D341Med (cell line): ENCODE measurements at places on chromosomes 12 and 14.

DNA sequence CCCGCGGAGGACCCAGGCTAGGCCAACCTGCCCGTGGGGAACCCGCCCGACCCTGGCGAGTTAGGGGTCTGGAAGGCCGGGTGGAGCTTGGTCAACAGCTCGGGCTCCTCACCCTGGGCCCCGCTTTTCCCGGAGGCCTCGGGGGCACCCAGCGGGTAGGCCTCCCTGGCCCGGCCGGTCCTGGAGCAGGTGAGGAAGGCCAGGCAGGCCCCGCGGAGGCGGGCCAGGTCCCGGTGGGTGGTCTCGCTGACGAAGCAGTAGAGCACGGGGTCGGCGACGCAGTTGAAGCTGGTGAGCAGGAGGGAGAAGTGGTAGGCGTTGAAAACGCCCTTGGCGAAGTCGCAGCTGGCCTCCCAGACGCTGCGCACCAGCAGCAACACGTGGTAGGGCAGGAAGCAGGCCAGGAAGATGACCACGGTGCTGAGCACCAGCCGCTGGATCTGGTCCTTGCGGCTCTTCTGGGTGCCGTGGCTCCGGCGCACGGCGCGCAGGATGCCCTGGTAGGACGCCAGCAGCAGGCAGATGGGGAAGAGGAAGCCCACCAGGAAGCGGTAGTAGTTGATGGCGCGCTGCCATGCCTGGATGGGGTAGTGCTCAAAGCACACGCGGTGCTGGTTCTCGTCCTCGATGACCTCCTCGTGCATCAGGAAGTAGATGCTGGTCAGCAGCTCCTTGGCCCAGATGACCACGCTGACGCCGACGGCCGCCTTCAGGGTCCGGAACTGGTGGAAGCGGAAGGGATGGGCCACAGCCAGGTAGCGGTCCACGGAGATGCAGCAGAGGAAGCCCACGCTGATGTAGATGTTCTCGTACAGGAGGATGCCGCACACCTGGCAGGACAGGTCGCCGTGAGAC is 10.3 kb downstream of the GPR68 start:
- DNase-seq = no peak

- peak; percentile 54 for DNase-seq
These were observed 40.2 kb downstream of the GRIP1 start for GRCh38 chr12:66638666-66639065.

DNA sequence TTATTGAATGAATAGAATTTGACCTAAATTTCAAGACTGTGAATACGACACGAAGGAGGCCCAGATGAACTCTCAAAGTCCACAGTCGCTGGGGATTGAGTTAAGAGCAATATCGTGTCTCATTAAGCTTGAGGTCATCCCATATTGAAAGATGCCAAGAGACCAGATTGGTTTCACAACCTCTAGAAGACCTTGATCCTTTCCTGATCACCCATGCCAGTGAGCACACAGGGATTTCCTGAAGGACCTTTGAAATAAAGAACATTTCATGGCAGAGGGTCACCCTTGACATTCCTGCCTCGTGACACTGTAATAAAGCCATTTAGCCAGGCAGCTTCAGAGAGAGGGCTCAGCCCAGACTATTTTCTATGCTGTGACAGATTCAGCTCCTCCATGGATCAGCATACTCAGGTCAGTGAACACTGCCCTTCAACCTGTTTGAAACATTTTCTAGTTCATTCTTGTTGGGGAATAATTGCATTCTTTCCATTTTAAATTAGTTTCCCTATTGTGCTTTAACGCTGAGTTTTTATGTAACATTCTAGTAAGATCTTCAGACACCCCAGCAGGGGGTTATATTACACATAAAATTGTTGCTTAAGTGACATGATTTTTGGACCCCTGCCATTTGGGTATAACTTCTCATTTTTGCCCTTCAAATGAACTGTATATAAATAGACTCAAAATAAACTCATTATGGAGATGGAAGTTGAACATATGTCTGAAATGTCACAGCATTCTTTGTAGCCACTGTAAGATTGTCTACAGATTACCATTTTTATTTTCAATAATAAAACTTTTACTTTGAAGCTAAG is 213.2 kb downstream of the C12orf50 start:
- DNase-seq = no peak

- DNase-seq = no peak
These were observed 58.8 kb downstream of the TTC7B start for GRCh38 chr14:90757452-90757851.

DNA sequence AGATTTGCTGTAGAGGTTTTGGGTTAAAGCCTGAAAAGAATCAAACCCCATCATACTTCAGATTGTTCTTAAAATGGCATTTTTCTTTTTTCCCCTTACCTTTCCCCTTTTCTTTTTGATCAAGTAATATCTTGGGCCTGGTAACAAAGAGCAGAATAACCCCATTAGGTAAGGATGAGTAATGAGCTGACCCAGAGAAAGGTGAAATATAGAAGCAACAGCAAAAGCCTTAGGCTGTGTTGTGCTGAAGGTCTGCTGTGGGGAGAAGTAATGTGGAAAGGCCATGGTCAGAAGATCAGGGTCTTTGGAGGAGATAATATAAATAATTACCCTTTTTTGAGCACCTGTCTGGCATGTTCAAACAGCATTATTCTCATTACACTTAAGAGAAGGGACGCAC is 42.3 kb downstream of the MIA2 start:
- no peak for DNase-seq

- peak; percentile 9 for DNase-seq
These were observed 77.7 kb downstream of the NTS start for GRCh38 chr12:85951823-85952222.

DNA sequence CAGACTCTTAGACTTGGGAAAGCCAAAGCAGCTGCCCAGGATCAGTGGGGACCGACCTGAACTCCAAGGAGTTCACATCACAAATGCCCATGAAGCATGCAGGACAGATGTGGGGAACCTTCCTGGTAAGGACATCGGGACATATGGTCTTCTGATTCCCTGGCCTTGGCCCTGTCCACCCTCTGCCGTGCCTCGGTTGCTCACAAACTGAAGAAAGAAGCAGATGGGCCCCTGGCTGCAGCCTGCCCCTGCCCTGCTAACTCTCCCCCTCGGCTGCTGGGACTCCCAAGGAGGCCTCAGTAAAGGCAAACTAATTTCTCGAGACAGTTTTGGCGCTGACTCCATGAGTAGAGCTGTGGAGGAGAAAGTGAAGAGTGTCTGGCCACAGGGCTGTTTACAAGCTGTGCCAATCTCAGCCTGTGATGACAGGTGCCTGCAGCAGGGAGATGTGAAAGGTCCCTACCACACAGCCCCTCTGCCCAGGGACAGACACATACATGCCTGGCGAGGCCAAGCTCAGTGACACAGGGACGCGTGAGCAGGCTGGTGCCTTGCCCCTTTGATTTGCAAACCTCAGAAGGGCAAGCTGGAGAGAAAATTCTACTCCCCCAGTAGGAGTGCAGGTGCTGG is 48.6 kb downstream of the ISCA2 start:
- DNase-seq = no peak

DNA sequence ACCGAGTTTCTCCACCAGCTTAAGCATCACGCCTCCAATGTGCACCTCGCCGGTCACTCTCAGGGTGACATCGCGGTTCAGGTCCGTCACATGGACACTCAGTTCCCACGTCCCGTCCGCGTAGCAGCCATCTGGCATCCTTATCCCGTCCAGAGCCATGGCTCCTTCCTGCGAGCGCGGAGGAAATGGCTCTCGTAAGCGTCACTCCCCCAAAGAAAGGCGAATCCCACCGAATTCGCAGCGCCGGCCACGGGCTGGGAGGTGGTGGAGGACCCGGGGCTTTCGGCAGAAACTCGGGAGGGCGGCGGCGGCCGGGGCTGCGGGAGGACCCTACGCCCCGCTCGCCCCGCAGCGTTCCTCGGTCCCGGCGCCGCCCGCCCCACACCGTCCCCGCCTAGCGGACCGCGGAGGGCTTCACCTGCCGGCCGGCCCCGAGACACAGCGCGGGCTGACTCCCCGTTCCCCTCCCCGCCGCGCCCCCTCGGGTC is 396 bp downstream of the FERMT2 start:
- DNase-seq = peak; percentile 83

- DNase-seq = no peak
These were observed 47.2 kb downstream of the PLCZ1 start for GRCh38 chr12:18690653-18691052.

DNA sequence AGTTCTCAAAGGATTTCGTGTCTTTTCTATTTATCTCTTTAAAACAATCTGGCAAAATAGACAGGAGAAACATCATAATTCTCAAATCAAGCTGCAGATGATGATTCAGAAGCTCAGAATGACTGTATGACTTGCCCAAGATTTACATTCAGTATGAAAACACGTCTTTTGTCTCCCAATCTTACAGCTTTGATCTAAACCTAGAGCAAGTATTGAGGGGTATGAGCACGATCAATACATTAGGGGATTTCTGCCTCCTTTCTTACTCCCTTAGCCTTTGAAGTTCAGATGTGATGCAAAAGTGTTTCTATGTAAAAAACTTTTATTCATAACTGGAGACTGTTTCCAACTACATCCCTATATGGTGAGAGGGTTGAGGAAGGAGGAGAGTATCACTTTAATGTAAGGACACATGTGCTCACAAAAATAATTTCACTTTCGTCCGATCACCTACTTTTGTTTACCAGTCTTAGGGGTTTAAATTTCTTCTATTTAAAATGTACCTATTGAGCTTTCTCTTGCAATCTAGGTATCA is 454.8 kb downstream of the TMTC2 start:
- DNase-seq = no peak

DNA sequence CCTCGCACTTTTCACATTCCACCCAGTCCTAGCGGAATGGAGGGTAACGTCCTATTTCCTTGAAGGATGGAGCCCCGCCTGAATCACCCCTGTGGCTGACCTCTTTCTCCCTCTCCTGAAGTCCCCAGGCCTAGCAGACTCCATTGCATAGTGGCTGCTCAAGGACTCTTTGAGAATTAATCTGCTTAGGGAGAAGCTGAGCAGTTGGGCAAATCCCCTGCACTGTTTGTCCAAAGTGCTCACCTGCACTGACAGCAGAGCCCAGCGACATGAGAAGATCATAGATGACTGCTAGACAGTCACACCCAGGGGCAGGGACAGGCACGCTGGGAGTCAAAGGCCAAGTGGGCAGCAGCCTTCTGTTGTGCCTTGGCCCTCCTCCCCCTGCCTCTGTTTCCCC is 37.7 kb upstream of the DICER1 start:
- DNase-seq = peak; percentile 52
